Left renal pelvis (tissue), 4 donors: ENCODE measurements at places on chromosomes 12 and 14. TPM values are rescaled to one million over a fixed set of nuclear protein-coding genes. Genes with fewer than 3 reads are reported as not detected.

DNA sequence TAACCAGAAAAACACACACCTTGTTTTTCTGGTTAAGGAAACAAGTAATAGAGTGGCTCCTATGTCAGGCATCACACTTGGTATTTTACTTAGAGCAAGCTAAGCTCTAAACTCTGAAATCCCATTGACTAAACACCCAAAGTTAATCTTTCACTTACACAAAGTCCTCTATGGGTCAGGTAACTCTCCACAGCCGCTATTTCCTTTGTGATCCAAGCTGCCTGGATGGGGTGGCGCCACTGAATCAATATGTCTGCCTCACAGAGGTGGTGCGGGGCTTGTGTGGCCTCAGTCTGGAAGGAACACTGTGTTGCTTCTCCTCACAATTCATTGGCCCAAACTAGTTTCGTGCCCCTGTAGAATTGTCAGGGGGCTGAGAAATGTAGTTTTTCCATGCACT lies 160.0 kb upstream of the E2F7 start:
- DNase-seq = no peak

DNA sequence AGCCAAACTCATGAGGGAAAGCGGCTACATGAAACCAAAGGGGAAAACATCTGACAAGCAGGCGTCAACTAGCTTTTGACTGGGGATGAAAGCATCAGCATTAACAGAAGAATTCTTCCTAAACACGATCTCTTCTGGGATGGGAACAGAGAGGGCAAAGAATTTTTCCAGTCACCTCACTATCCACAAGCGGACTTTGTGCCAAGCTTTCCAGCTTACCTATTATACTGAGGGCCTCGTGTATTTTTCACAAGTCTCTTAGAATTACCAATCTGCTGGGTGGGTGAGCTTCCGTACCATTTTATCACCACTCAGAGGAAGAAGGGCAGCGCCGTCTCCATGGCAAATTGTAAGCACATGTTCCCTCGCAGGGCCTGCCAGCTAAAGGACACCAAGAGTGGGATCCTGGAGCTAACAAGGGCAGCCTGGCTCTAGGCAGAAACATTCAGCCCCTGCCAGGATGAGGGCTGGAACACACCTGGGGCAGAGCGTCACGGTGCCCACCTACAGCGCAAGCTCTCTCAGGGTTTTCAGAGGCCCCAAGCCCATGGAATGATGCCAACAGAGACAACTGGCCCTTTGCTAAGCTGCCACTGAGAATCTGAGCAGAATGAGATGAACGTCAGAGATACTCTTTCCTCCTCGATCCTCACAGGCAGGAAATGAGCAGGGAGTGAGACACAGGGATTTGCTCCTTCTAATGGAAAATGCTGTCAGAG lies 74.6 kb downstream of the CHGA start:
- no peak for DNase-seq

- no peak for DNase-seq
These were observed 27.3 kb upstream of the ITPK1 start for GRCh38 chr14:93142854-93143652.

DNA sequence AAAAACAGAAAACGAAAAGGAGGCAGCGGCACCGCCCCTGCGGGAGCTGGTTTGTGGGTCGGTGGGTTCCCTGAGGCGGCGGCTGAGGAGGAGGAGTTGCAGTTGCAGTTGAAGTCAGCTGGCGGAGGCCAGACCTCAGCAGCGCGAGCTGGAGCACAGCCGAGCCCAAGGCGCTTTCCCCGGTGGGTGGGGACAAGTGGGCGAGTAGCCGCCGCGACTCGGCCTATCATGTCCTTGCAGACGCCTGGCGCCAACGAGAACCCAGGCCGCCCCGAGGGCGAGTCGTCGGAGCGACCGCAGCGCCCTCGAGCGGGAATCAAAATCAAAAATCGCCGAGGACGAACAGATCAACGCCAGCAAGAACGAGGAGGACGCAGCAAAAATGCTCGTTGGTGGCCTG lies 12.7 kb upstream of the CLEC1A start:
- DNase-seq = no peak

- no peak for DNase-seq
These were observed 25.3 kb upstream of the CLMN start for GRCh38 chr14:95345032-95345431.

DNA sequence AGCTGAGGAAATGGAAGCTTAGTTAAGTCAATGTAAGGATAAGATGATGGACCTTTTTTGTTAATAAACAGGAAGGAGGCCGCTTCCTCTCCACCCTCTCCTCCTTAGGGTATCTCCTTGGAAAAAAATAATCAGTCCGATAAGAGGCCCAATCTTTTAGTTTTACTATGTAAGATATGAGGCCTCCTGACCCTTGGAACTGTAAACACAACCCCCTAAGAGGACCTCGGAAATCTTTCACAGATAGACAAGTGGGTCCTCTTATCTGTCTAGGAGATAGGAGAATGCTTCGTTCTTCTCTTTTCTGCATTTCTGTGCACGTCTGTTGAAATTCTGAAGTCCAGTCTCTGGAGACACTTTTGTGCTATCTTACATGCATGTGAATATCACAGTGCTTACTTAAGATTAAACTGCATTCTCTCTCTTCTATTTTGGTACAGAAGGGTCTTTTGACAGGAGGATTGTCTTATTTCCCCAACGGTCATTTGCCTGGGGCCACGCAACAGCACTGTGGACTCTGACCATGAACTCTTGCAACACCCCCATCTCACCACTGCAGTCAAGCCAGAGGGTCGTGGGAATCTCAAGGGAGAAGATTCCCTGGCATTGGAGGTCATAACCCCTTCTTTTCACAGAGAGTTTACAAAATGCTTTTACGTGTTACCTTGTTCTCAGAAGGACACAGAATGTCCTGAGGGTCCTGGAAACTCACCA lies 313.0 kb upstream of the RTL1 start:
- DNase-seq = no peak

- DNase-seq = no peak
These were observed 82.7 kb downstream of the BCL11B start for GRCh38 chr14:99189201-99189801.

- no peak for DNase-seq
These were observed 29.0 kb downstream of the PPP1R13B start for GRCh38 chr14:103818422-103818821.

- no peak for DNase-seq
These were observed 220.3 kb downstream of the KLHL28 start for GRCh38 chr14:44741431-44741830.

GRCh38 chr12:64253356-64253755 lies 31.3 kb upstream of the KICS2 start:
- no peak for DNase-seq

The KRT3 gene
- not detected for polyA plus RNA-seq

The NDRG2 gene
- 85.9 TPM for polyA plus RNA-seq

The TESPA1 gene
- 0.44 TPM for polyA plus RNA-seq

The PAH gene
- 47.6 TPM for polyA plus RNA-seq

The ACSS3 gene
- polyA plus RNA-seq = 22.3 TPM

The BHLHE41 gene
- 1.5 TPM for polyA plus RNA-seq
